ENCODE measurements at places on chromosomes 2 and 18.

DNA sequence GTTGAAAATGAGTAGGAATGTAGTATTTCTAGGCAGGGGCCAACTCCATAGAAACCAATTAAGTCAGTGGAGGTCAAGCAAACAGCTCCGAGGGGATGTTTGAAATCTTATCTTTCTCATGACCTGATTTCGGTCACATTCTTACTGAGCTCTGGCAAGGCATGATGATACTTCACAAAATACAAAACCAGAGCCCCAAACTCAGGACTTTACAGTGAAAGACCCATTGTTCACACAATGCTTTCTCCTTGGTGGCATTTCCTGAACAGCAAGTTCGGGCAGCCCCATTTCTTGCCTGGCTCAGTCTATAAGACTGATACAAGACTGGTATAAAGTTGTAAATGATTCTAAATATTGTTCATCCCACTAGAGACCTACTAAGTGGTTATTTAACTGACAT is 53.3 kb downstream of the LAMA1 start:
- DNase-seq = no peak

DNA sequence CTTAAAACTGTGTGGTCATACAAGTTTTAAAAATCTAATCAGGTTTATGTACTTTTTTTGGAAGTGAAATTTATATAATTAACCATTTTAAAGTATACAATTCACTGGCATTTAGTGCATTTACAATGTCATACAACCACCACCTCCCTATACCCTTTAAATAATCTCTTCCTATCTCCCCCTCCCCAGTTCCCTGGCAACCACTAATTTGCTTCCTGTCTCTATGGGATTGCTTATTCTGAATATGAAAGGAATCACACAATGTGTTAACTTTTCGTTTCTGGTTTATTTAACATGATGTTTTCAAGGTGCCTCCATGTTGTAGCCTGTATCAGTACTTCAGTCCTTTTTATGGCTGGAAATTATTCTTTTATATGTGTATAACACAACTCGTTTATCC is 19.4 kb downstream of the CHMP3 start:
- DNase-seq = no peak

- DNase-seq = no peak
These were observed 7.6 kb upstream of the LPIN1 start for GRCh38 chr2:11738589-11739436.

- DNase-seq = peak; percentile 89
These were observed 90.5 kb downstream of the MYOM1 start for GRCh38 chr18:3129053-3129864.

GRCh38 chr18:45274026-45274425 is 341.2 kb upstream of the SLC14A2 start:
- DNase-seq = no peak

GRCh38 chr2:188345831-188346458 is 54.3 kb downstream of the GULP1 start:
- DNase-seq = no peak

DNA sequence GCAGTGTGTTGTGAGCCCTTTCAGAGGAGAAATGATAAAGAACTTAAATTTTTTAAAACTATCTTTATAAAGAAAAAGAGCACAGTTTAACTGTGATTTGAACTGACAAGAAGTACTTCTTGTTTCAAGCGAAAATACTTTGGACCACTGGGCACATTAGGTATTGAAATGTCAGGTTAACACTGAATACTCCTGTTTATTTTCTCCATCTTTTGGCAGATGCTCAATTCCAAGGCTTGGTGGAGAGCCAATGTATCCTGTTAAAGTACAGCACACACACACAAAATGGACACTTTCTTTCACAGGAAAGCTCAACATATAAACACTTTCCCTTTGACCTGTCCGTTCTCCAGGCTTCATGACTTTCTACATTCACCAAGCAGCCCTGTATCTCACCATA is 32.6 kb upstream of the SP3 start:
- no peak for DNase-seq

GRCh38 chr18:37449618-37450017 is 116.0 kb downstream of the CELF4 start:
- DNase-seq = no peak

DNA sequence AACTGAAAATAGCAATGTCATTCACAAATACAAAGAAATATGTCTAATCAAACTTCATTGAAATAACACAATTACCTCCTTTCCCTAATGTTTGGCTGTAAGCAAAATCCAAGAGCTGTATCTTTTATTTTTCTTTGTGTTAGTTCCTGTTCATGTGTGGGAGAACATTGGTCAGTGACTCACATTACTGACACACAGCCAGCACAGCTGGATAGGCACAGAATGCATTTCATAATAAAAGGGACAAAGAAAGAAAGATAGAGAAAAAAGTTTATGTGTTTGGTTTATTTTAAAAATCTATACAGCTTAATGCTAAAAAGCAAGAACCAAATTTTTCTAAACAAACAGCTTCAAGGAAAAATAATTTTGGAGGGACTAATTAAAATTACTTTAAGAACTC is 185.6 kb upstream of the COL3A1 start:
- no peak for DNase-seq

GRCh38 chr18:48791636-48792105 is 159.1 kb downstream of the SMAD7 start:
- no peak for DNase-seq

- DNase-seq = no peak
These were observed 590.2 kb downstream of the ARHGAP15 start for GRCh38 chr2:143719406-143719805.

- DNase-seq = no peak
These were observed 17.9 kb downstream of the PLEKHA3 start for GRCh38 chr2:178498137-178498536.

DNA sequence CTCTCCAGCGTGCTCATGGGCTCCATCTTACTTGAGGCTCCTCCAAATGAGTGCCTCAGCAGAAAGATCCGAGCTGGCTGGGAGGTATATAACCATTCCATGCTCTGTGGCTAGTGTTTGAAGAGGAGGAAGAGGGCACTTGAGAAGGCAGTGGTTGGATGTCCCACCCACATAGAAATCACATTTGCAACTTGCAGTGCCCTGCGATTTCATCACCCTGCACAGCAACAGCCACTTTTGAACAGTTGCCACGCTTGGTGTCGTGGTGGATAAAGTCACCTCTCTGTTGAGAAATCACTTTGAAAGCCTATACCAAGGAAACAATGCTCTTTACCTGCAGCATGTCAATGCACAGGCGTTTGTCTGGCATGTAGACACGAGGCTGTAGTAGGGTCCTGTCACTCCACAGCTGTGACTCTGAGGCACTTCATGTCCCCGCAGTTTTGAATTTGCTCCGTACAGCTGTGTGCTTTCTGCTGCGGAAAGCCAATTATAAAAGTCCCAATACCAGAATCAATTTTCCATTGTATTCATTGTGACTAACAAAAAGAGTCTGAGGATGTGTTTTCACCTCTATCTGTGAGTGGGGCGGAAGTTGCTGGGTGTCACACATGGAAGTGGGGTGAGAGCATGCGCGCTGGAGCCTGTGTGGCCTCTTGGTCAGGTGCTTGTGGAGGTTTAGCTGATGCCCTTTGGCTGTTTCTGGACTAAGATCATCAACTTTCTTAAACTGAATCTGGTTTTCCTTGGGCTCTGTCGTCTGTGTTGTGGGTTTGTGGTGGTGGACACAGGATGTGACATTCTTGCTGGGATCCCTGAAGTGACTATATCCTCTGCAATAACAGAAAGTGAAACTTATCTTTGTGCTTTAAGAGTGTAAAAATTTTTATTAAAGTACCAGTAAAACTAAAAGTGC is 2.8 kb downstream of the CNDP2 start:
- DNase-seq = peak; percentile 87

- DNase-seq = no peak
These were observed 207.3 kb downstream of the SH3RF3 start for GRCh38 chr2:109336296-109336695.

- DNase-seq = no peak
These were observed 92.5 kb downstream of the PRPF40A start for GRCh38 chr2:152624805-152625204.

- peak; percentile 47 for DNase-seq
These were observed 60.1 kb downstream of the ST3GAL5 start for GRCh38 chr2:85828725-85829124.
